ENCODE measurements at places on chromosomes 1 and 21.

GRCh38 chr1:200634261-200635122 is 13.9 kb upstream of the KIF14 start:
- H3K4me3 ChIP-seq = no peak overlapping the region
- no peaks in the 10 kb centered on the region for H3K4me1 ChIP-seq
- no peaks in the 10 kb centered on the region for H3K27me3 ChIP-seq

GRCh38 chr1:101162736-101163735 is 73.8 kb upstream of the S1PR1 start:
- peak overlapping the region; percentile 56 for H3K27ac ChIP-seq
- H3K36me3 ChIP-seq = no peaks in the 10 kb centered on the region
- no peak for DNase-seq
- H3K4me3 ChIP-seq = no peak overlapping the region
- H3K27me3 ChIP-seq = no peaks in the 10 kb centered on the region

- H3K4me3 ChIP-seq = no peak within 1 kb of the TSS
- peaks cover 21% of the 10 kb centered on the region for H3K27me3 ChIP-seq
- H3K4me1 ChIP-seq = peaks cover 17% of the 10 kb centered on the region
- no peak for DNase-seq
These were observed at the start of gene BGLAP for GRCh38 chr1:156241926-156242325. BGLAP (plus strand) TSS chr1:156242184; CDS start chr1:156242232, 48 bp downstream.

DNA sequence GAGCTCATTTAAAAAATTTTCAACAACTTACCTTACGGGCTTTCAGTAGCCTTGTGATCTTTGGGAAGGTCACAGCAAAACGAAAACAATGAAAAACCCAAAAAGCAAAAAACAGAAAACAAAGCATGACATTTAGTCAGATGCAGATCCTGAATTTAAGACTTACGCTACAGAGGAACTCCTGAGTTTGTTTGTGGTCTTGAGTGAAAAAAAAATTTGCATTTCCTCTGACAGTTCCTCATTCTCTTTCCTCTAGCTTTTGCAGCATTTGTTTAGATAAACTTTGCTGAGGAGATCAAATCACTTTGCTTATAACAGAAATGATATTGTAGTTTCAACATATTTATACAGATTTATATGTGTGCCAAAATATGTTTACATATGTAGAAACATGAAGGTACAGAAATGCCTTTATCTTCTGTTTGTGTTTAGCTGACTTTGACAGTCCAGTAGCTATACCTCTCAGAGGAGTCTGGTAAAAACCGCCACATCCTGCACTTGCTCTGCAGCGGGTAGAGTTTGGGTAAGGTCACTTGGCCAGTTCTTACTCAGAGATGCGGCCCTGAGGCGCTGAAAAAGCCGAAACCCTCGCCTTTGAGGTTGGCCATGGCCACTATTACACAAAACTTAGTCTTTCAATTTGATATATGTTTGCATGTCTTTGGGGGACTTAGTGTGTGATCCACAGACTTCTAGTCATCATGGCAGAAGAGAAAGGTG is 142.5 kb downstream of the TNR start:
- DNase-seq = no peak
- H3K4me3 ChIP-seq = no peak overlapping the region
- H3K27me3 ChIP-seq = no peaks in the 10 kb centered on the region
- no peak overlapping the region for H3K27ac ChIP-seq

GRCh38 chr1:112877750-112878149 is 78.2 kb downstream of the SLC16A1 start:
- H3K4me1 ChIP-seq = peaks cover 5% of the 10 kb centered on the region
- H3K27me3 ChIP-seq = no peaks in the 10 kb centered on the region
- H3K4me3 ChIP-seq = no peak overlapping the region
- no peak overlapping the region for H3K27ac ChIP-seq
- H3K36me3 ChIP-seq = no peaks in the 10 kb centered on the region

GRCh38 chr1:245416781-245417180 is 262.0 kb downstream of the KIF26B start:
- H3K27ac ChIP-seq = no peak overlapping the region
- H3K4me1 ChIP-seq = no peaks in the 10 kb centered on the region
- DNase-seq = no peak
- no peaks in the 10 kb centered on the region for H3K27me3 ChIP-seq
- no peak overlapping the region for H3K4me3 ChIP-seq

- no peak overlapping the region for H3K4me3 ChIP-seq
- no peak for DNase-seq
- no peak overlapping the region for H3K27ac ChIP-seq
- H3K27me3 ChIP-seq = no peaks in the 10 kb centered on the region
These were observed 23.0 kb downstream of the DNM3 start for GRCh38 chr1:171864308-171864707.

- H3K36me3 ChIP-seq = no peaks in the 10 kb centered on the region
- no peaks in the 10 kb centered on the region for H3K27me3 ChIP-seq
- no peak overlapping the region for H3K27ac ChIP-seq
- no peak overlapping the region for H3K4me3 ChIP-seq
- no peaks in the 10 kb centered on the region for H3K4me1 ChIP-seq
These were observed 54.6 kb downstream of the ADSS2 start for GRCh38 chr1:244397131-244397530.

- H3K27ac ChIP-seq = peak overlapping the region; percentile 84
- no peaks in the 10 kb centered on the region for H3K36me3 ChIP-seq
- no peaks in the 10 kb centered on the region for H3K27me3 ChIP-seq
- DNase-seq = no peak
- H3K4me3 ChIP-seq = peak overlapping the region; percentile 54
These were observed 661 bp downstream of the GBP4 start for GRCh38 chr1:89198081-89198480.

DNA sequence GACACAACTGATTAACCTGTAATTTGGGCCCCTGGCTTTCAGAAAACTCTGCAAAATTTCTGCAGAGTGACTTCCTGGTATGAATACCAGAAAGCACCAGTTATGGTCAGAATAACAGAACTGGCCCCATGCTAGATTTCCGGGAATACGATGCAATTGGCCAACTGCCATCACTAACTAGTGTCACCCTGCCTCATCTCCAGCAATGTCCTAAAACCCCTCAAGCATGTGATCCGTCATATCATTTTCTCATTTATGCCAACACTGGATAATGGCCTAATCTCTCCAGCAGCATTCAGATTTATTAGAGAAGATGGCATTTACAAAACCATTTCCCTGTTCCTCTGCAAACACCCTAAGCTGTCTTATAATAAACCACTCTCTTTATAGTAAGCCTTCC is 15.4 kb downstream of the KAZN start:
- H3K27me3 ChIP-seq = no peaks in the 10 kb centered on the region
- no peak overlapping the region for H3K27ac ChIP-seq
- no peak for DNase-seq

DNA sequence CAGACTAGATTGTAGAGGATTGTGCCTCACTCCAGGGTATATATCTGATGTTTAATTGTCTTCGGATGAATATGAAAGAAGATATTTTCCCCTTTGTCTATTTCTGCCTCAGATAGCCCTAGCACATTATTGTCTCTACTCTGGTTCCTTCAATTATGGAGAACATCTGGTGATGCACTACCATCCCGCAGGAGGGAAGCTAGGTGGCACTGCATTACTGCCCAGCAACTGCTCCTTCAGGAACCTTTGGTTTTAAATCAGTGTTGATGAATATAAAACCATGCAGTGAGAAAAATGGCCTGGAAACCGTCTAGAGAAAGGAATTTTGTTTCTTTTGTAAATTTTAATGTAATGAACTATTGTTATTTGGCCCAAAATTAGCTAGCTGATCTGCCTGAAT is 68.5 kb downstream of the GPR88 start:
- H3K27ac ChIP-seq = no peak overlapping the region
- DNase-seq = no peak
- H3K4me1 ChIP-seq = no peaks in the 10 kb centered on the region
- no peak overlapping the region for H3K4me3 ChIP-seq
- H3K27me3 ChIP-seq = no peaks in the 10 kb centered on the region
- H3K36me3 ChIP-seq = no peaks in the 10 kb centered on the region

DNA sequence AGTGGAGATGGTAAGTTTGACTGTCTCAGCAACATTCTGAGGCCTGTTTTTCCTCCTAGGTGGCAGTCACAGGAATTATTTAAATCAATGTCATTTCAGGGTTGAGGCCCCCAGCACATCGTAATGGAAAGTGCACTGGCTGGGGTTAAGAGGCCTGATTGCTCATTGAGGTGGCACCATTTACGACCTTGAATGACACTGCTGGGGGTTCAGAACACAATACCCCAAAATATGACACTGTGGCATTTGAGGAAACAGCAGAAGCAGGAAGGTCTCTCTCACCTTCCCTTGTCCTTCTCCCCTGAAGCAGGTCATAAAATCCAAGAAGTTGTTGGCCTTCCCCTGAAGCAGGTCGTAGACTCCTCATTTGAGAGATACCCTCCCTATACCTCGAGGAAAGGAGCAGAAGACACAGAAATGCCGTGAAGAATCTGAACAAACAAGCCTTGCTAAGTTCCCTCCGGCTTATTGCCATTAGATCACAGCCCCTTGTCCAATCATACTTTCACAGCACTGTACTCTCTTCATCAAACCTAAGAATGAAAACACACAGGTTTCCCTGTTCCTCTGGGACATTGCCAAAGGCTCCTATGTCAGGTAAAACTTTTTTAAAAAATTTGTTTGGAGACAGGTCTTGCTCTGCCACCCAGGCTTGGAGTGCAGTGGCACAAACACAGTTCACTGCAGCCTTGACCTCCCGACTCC is 71.3 kb downstream of the S1PR1 start:
- H3K4me1 ChIP-seq = peaks cover 6% of the 10 kb centered on the region
- H3K27me3 ChIP-seq = no peaks in the 10 kb centered on the region
- H3K36me3 ChIP-seq = no peaks in the 10 kb centered on the region
- no peak overlapping the region for H3K4me3 ChIP-seq
- no peak overlapping the region for H3K27ac ChIP-seq

DNA sequence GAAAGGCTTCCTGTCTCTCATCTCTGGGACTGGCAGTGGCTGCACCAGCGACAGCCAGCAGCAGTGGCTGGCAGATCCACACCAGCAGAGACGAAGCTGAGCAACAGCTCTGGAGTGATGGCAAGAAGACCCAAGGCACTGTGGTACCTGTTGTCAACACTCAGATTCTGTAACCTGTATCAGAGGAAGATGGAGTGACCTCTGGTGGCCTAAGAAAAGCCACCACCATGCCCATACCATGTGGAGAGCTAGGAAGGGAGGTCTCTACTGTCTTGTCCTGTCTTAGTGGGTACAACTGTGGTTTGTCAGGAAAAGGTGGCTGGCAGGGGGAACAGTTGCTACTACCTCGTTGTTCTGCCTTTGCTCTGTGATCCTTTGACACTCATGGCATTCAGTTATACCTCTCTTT is 22.5 kb upstream of the RHBDL2 start:
- H3K4me3 ChIP-seq = no peak overlapping the region
- no peaks in the 10 kb centered on the region for H3K36me3 ChIP-seq
- no peak overlapping the region for H3K27ac ChIP-seq

DNA sequence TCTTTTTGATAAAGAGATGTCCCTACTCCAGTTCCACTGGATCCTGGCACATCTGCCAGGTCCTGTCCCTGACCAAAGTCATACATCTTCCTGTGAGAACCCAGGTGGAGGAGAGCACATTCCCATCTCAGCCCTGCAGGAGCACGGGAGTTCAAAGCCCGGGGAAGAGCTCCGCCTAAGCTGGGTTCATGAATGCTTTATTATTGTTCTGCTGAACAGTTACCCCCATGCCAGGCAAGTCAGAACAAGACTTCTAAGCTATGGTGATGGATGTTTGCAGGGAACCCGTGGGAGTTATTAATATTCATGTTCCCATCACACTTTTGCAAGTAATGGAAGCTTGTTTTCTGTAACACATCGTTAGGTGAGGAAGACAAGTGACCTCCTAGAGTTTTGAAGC is 62.9 kb downstream of the SEC16B start:
- H3K27me3 ChIP-seq = no peaks in the 10 kb centered on the region

GRCh38 chr1:33863779-33864178 is at the start of gene HMGB4:
HMGB4 (plus strand) TSS chr1:33864079; CDS start chr1:33864192, 113 bp downstream.
- H3K36me3 ChIP-seq = no peaks in the 10 kb centered on the region
- no peaks in the 10 kb centered on the region for H3K4me1 ChIP-seq
- peaks cover 26% of the 10 kb centered on the region for H3K27me3 ChIP-seq
- DNase-seq = no peak
